Fibroblast of skin of abdomen (primary cell): ENCODE measurements at places on chromosomes 6 and 20.

GRCh38 chr20:51703400-51704287 is 64.5 kb downstream of the ATP9A start:
- DNase-seq = no peak

GRCh38 chr6:53056273-53056672 is 8.9 kb upstream of the FBXO9 start:
- DNase-seq = no peak

- no peak for DNase-seq
Measured at GRCh38 chr6:133523816-133524215, 282.7 kb downstream of the EYA4 start.

DNA sequence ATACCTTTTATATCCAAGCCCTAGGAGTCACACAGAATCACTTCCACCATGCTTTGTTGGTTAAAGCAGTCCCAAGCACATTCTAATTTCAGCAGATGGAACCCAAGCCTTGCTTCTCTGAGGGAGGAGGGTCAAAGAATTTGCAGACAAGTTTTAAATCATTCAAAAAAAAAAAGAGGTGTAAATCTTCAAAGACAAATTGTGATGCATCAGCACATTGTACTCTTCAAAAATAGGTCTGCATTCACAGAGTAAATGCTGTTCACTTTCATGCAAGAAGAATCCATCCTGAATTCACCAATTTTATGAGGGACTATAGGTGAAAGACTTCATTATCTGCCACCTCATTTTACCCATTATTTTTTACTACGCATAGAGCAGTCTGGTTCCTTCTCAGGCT is 321.8 kb upstream of the PRDM1 start:
- DNase-seq = no peak

- DNase-seq = peak; percentile 2
Measured at GRCh38 chr6:89749918-89750317, 69.7 kb downstream of the MDN1 start.

- DNase-seq = no peak
Measured at GRCh38 chr6:41682497-41683272, 44.4 kb downstream of the MDFI start.

DNA sequence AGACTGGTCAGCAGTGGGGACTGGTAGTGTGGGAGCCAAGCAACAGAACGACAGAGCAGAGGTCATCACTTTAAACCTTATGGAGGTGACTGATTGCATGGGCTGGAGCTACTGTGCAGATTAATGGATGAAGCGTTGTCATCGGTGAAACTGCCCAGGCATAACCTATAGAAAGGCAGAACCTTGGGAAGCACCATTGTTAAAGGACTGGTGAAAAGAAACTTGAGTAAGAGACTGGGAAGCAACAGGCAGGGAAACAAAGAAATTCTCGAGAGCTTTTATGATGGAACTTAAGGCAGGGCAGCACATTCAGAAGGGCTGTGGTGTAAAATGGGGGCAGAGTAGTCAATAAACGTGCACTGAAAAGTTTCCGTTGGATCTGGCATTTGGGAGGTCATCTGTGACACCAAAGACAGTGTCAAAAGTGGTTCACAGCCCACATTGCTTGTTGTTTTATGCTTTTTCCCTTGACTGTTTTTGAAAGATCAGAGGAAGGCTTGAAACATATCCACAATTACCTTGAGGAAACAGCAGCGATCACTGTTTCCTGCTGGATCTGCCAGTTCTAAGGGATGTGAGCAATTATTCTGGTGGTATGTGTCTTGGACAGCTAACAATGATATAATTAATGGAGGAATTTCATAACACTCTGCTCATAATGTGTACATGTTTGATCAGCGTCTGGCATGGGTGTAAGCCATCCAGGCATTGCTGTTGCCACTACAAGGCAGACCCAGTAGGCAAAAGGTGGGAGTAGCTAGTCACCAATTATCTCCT is 62.7 kb downstream of the LRRC1 start:
- peak; percentile 15 for DNase-seq

DNA sequence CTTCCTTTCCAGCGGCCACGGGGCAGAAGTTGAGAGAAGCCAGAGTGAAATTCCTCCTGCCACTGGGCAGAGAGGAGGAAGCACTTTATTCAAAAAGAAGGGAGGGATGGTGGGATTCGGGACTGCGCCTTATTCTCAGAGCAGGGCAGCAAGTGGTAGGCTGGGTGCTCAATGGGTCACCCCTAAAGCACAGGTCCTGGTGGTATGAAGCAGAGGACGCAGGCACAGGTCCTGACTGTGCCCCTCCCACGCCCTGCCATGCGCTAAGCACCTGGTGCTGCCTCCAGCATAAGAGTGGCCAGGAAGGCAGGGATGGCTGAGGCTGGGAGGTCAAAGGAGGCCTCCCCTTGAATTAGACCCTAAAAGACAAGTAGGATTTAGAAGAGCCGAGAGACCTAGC is 4.9 kb upstream of the GRM4 start:
- DNase-seq = no peak
